ENCODE measurements at places on chromosomes 4 and X.
A peak's percentile ranks its signal among the peaks of the same experiment; 100 is the strongest.

DNA sequence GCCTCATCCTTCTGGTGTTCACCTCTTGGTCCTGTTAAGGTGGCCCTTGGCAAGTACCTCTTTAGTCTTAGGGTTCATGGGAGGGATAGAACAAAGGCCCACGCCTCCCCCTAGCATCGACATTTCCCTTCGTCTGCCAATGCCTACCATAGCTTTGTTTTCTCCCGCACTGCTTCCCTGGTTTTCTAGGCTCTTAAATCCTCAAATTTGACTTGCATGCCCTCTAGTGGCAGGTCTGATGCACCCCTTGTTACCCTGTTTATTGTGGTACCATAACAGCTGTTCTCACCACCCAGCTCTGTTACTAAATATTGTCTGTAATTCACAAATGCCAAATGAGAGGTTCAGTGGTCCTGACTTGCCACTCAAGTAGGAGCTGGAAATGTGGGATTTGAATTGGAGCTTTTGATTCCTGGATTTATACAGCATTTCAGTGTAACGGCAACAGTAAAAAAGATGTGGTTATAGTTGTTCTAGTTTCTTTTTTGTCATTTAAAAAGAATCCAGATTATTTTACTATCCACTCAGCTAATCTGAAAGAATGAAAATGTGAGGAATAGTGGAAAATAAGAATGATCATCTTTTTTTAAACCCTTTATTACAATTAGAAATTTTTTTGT is 100.1 kb downstream of the REPS2 start:
- DNase-seq = peak; percentile 2

DNA sequence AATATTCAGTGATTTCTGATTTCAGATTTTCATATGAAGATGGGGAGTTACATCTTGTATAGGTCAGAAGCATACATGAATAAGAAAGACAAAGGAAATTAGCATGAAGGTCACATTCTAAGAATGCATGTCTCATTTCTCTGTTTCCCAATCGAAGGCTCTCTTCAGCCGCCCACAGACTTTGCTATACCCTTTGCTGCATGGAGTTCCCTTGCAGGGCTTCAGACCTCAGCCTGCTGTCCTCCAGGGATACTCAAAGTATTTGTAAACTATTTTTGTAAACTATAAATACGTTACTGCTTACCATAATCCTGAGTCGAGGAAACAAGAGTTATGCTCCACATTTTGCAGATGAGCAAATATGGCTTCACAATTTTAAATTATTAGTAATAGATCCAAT is 738.4 kb downstream of the PCDH18 start:
- DNase-seq = no peak

DNA sequence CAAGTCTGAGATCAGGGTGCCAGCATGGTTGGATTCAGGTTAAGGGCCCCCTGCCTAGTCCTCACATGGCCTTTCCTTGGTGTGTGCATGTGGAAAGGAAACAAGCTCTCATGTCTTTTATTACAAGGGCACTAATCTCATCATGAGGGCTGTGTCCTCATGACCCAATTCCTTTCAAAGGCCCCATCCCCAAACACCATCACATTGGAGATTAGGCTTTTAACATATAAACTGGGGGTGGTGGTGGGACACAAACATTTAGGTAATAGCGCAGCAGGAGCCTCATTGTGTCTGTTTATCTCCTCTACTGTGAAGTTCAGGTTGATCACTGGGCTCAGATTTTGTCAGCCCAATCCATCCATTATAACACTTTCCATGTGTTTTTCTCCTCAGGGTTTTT is 41.0 kb downstream of the BEX3 start:
- DNase-seq = no peak

DNA sequence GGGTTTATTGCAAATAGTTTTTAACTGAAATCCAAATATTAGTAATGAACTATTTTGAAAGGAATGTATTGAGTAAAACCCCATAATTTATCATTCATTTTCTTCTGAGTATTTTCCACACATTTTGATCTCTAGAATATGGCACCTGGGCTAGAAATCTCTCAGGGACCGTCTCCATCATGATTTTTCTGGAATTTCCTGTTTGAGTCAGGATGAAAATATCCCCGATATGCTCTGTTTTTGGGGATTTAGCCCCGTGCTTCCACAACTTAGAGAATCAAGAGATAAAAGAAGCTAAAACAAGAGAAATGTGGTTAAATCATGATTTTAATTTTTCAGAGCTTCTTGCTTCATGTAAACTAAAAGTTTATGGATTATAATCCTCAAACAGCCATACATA is 114.2 kb downstream of the SPCS3 start:
- no peak for DNase-seq

DNA sequence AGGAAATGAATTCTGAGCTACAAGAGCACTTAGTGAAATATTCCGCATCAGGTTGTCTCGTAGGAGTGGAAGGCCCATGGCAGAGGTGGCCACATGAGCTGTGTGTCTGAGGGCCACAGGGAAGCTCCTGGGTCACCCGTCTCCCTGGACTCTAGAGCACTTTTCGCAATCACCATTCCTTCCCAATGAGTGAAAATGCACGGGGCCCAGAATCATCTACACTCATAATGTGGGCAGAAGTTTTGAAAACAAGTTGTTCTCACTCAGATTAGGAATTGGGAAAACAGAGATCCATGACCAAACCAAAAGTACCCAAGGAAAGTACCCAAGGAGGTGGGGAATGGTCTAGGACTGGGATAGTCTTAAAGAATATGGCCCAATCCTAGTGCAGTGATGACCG is 94.4 kb downstream of the SCD5 start:
- no peak for DNase-seq

- no peak for DNase-seq
Observed at GRCh38 chrX:44173219-44173618, 170.3 kb downstream of the EFHC2 start.

DNA sequence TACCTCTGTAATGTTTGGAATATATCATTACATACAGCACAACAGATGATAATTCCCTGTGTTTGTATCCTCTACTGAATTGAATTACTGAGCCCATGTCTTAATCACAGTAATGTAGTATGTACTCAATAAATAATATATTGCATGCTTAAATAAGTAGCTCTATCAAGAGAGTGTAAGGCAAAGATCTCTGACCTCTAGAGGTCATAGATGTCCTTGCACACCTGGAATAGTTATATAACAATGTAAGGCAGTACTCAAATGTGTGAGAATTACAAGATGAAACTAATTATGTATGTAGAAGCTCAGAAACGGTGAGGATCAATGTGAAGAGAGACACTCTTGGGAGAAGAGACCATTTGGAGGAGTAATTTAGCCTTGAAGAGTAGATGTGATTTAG is 14.3 kb upstream of the GCNA start:
- DNase-seq = no peak

- no peak for DNase-seq
Observed at GRCh38 chr4:27429364-27429871, 568.8 kb downstream of the STIM2 start.

DNA sequence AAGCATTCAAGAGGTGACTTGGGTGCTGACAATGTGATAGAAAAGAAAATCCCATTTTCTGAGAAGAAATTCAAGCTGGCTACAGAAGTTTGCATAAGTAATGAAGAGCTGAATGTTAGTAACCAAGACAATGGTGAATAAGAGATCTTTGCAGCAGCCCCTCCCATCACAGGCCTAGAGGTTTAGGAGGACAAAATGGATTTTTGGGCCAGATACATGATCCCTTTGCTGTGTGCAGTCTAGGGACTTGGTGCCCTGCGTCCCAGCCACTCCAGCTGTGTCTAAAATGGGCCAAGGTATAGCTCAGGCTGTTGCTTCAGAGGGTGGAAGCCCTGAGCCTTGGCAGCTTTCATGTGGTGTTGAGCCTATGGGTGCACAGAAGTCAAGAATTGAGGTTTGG is 107.0 kb upstream of the EPHA5 start:
- no peak for DNase-seq

DNA sequence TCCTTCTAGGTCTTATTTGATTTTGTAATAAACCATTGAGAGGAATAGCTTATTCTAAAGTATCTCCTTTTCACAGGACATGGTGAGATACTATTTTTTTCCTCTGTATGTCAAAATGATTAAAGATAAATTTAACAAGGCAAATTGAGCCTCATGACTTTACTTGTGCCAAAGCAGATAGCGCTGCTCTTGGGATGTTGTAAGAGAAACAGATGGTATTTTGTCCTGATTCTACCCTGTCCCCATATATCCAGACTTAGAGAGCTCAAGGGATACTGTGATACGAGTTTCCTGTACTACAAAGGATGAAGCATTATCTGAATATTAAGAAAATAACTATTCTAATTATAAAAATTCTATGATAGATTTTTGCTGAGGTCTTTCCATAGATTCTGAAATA is 34.0 kb downstream of the EMCN start:
- DNase-seq = no peak

DNA sequence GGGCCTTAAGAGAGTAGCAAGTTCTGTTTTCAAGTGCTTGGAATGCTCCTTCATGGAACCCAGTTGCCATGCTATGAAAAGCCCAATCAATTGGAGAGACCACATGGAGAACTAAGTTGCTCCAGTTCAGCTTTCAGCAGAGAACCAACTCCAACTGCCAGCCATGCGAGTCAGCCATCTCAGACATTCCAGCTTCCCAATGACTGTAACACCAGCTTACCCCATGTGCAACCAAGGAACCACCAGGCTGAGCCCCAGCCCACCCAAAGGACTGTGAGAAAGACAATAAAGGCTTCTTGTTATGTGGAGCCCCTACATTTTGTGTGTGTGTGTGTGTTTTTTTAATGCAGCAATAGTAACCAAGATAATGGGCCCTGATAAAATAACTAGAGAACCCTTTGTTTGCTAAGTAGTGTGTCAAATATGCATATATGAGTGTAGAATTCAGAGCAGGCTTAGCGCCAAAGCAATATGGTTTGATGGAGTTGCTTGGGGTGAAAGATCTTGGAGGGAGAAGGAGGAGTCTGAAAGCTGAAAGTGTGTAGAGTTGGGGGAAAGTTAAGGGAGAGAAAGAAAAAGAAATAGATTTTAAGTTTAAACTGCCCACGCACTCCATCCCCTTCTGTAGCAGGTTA is 35.0 kb upstream of the CCKAR start:
- DNase-seq = no peak

All from activated CD4-positive, CD25-positive, alpha-beta regulatory T cell treated with anti-CD3 and anti-CD28 coated beads, Interleukin-2, amount 50 U/mL, for 16 hours (primary cell).